ENCODE measurements at places on chromosomes 3 and 15.

GRCh38 chr15:83904107-83905040 is 250.5 kb downstream of the ADAMTSL3 start:
- DNase-seq, result no peak

GRCh38 chr3:10395671-10396070 is 74.8 kb upstream of the SEC13 start:
- no peak for DNase-seq

DNA sequence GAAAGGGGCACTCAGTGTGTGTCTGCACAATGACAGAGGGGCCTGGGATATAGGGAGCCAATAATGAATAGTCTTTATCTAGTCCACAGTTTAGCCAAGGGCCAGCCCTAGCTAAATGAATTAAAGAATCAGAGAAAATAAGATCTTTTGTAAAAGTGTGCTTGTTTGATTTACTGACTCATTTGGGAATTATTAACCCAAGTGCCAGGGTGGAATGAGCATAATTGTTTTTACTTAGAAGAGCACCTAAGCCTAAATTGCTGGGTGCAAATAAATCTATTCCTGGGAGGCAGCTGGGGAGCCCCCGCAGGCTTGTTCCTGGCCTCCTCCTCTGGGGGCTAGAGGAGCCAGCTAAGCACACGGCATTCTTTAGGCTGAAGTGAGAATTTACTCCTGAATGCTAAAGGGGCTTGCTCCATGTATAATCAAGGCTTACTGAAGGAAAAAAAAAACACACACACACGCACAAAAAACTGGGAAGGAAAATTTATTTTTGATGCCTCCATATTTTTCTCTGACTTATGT is 405.3 kb upstream of the SUCLG2 start:
- DNase-seq, result no peak

DNA sequence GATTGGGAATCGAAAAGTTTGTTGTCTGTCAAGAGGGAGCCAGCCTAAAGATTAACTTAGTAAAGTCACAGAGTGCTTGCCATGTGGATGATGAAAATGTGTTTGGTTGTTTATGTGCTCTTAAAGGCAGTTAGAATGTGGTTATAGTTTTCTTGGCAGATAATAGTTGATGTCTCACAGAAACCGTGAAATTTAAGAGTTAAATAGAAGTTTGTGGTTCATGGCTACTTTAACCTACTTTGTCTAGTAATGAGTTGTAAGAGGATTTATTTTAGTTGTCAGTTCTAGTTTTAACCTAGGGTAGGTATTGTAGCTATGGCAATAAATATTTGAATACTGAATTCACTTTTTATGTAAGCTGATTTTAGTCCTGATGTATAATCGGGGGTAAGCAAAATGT is 36.4 kb upstream of the EIF3J start:
- DNase-seq, result no peak

GRCh38 chr3:194244167-194244566 is 107.0 kb downstream of the CPN2 start:
- no peak for DNase-seq

- DNase-seq, result no peak
Observed at GRCh38 chr3:99108508-99108907, 207.0 kb upstream of the DCBLD2 start.

DNA sequence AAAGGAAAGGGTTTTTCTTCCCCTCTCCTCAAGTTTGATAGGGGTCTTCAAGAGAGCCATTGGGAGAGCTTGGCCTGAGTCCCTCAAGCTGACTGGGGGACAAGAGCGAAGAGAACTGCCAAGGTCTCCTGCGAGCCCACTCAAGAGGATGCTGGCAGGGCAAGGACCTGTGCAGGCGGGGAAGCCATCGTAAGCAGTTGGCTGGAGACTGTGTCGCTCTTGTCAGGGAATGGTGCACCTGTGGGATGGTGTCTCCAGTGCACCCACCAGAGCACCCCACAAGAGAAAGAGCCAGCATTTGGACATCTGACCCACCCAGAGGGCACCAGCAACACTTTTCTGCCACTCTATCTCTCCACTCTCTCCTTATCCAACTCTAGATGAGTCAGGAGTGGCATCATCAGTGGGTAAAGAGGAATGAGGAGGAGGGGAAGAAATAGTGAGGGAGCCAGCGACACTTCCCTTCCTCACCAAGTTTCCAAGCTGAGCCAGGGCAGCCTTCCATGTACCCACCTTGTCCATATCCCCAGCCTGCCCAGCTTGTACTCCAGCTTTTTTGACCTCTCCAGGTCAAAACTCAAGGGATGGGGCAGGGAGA is 13.6 kb upstream of the XIRP1 start:
- DNase-seq, result no peak

DNA sequence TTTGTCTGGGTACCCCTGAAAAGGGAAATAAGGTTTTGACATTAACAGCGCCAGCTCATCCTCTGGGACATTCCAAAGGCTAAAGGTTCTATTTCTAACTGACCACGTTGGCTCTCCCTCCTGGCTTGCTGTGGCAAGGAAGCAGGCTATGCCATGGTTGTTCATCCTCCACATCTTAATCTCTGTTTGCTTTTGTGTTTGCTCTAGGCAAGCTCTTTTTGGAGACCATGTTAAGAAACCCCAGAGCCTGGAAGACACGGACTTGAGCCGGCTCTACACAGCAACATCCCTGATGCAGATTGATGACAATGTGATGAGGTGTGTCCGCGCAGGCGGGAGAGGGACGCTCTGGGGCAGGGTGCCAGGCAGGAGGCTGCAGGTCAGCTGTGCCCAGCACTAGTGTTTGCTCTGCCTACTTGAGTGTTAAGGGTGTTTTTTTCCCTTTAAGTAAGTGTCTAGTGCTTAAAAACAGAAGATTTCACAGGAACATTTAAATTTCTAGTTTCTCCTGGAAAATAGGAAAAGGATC is 33.3 kb downstream of the RLBP1 start:
- peak; percentile 75 for DNase-seq

DNA sequence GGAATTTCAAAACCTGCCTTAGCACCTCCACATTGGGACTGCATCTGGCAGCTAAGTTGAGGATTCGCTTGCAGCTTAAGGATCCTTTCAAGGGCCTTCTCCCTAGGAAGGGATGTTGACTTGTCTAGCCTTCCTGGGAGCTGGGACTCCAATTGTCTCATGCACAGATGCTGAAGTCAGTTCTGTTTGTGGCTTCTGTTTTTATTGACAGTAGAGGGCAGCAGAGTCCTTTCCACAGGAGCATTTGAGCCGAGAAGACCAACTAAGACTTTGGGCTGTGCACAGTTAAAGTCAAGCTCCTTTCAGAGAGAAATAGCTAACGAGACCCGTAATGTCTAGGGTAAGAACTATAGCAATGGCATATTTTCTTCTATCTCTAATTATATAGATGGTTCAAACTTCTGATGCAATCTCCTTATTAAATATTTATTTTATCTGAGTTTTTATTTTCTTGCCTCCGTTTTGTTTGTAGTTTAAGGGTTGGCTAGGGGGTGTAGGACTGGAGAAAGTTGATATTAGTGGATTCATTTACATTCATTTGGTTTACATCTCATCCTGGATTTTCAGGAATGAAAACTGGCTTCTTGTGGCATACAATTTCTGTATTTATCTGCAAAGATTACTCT is 59.7 kb upstream of the KBTBD8 start:
- DNase-seq, result no peak

- DNase-seq, result peak; percentile 16
Observed at GRCh38 chr3:37739579-37740290, 121.9 kb upstream of the CTDSPL start.

DNA sequence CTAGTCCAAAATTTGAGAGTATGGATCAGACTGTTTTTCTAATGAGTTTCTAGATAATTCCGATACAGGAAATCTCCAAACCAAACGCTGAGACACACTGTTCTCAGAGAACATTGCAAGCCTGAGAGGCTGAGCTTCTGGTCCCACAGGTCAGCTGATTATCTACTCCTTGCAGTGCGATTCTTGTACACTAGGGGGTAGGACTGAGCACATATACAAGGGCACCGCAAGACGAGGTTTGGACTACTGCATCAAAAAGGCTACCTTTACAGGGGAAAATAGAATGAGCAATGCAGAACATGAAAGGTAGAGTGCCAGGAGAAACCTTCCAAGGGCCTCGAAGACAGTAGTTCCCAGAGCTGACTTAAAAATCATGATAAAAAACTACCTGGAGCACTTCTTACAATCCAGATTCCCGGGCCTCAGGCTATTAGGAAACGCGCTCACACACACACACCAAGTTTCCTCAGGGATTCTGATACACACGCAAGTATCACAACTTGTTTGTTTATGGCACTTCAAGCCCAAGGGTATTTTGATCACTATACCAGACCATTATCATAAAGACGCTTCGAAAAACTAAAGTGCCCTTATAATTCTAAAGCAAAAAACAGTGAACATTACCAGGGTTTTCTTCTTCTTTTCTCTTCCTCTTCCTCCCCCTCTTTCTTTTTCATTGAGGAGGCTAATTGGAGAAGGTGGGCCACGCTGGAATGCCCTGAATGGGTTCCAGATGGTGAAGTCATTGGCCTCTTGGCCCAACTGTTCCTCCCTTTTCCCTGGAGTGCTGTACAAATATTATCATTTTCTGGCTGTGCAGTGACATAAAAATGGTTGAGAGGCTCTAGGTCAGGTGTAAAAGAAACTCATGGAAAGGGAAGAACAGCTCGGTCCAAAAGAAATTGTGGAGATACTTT is 61.8 kb downstream of the SLC12A8 start:
- no peak for DNase-seq

DNA sequence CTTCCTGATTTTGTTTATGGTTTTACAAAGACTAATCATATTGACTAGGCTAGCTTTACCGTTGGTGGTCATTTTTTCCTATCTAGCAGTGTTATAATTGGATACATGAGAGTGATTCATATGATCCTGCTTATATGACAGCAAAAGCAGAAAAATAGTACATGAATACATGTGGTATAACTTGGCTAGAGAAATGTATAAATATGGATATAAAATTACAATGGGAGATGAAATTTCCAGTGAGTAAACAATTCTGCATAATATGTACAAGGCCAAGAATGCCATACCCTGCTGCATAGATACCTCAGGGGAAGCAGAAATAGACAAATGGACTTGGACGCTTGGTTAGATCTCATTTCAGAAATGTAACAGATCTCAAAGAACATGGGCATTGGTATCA is 103.1 kb downstream of the DTWD1 start:
- DNase-seq, result no peak

- no peak for DNase-seq
Observed at GRCh38 chr3:111548092-111548491, 6.1 kb downstream of the CD96 start.

- DNase-seq, result no peak
Observed at GRCh38 chr3:190288836-190289235, 33.4 kb downstream of the CLDN1 start.

- DNase-seq, result no peak
Observed at GRCh38 chr15:96254173-96254572, 76.3 kb upstream of the NR2F2 start.

DNA sequence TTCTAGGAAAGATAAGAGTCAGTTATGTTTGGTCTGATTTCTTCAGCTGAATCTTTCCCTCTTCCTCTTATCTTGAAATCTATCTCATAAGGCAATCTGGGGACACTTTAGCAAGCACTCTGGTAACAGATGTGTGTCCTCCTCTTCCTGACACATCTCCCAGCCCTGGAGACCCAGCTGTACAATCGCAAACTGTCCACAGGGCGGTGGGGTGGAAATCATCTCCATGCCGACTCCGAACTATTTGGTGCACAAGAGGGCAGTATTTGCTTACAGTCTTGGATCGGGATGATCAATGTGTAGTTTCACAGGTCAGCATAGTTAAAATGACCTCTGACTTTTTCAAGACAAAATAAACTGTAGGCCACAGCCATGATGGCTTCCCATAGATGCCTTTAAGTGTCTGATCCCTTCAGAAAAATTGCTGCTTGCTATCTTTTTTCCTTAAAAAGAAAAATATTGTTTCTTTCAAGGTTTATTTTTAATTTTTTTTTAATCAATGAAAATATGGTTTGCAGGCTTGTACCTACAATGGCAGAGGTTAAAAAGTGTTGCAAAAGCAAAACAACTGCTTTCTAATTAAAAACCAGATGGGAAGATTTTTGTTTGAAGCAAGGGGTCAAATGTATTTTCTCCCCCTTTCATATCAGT is 17.7 kb downstream of the EEFSEC start:
- no peak for DNase-seq

Measured in upper lobe of left lung (tissue), 6 donors.